ENCODE measurements at places on chromosomes 5 and 9. TPM values are rescaled to one million over a fixed set of nuclear protein-coding genes. Genes with fewer than 3 reads are reported as not detected.

NEUROG1 gene
- not detected for total RNA-seq

- no peak for DNase-seq
These were observed 100.7 kb downstream of the DRD1 start for GRCh38 chr5:175343308-175343707.

DNA sequence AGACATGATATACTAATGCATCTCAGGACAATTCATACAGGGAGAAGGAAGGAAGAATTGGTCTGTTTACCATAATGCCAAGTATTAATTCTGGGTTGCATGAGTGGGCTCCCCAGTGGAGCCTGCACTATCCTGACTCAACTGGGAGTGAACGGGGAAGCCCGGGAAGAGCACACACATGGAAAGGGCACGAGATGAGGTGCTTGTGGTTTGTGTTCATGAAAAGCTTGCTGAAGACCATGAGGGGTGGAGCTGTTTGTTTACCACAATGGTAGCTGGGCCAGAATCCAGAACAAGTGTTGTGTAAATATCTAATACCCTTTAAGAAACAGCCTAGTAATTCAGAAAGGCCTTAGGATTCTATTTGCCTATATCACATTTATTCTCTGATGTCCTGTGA, 44.6 kb downstream of the POC5 start:
- no peak for DNase-seq

IL6ST gene
- total RNA-seq: 137 TPM

OR13J1 gene
- total RNA-seq: not detected

ENTREP1 gene
- total RNA-seq: 18.7 TPM

- no peak for DNase-seq
These were observed 89.6 kb downstream of the RIC1 start for GRCh38 chr9:5718296-5719032.

- DNase-seq: no peak
These were observed 739.3 kb downstream of the NR2F1-AS1 start for GRCh38 chr5:92841604-92842155.

DNA sequence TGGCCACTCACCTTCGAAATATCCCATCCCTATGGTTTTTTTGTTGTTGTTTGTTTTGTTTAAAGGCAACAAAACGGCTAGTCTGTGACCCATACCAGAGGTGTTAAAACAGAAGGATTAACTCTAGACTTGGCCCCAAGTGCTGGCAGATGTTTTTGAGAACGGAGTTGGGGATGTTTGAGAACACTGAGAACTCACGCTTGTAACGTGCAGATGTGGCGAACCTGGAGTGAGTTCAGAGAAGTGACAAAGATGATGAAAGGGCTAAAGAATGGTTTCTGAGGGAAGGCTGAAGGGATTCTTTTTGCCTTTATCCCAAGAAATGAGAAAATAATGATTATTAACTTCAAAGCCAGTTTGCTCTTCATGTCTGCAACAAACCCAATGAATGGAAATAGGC, 286.5 kb downstream of the ZNF608 start:
- DNase-seq: no peak

DNA sequence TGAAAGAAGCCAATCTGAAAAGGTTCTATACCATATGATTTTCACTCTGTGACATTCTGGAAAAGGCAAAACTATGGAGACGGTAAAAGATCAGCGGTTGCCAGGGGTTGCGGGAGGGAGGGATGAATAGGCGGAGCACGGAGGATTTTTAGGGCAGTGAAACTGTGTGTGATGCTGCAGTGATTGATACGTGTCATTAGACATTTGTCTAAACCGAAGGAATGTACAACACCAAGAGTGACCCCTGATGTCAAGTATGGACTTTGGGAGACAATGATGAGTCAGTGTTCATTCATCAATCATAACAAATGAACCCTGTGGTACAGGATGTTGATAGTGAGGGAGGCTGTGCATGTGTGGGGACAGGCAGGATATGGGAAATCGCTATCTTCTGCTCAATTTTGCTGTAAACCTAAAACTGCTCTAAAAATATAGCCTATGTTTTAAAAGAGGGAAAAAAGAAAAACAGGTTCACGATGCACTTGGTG, 34.4 kb downstream of the ERGIC1 start:
- DNase-seq: no peak

DNA sequence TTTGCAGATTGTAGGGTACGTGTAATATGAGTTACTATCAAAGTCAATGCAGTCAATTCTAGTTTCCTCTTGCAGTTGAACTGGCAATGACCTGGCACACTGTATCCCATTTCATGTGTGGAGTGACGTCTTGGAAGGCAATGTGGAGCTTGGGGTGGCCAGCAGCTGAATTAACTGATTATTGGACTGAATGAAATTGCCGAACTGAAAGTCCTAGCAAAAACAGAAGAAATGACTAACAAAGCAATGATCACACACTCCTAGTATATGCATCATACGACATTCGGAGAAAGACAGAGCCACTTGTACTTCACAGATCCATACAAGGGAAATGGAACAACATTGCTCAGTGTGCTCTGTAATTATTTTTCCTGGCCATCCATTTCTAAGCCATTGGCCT, 259.1 kb upstream of the DAPK1 start:
- no peak for DNase-seq
